H7 (cell line): ENCODE measurements at places on chromosomes 11 and 22. TPM values are rescaled to one million over a fixed set of nuclear protein-coding genes. Genes with fewer than 3 reads are reported as not detected.

The ATF4 gene
- total RNA-seq = 466 and 503 TPM in 2 replicates

The C11orf16 gene
- total RNA-seq = not detected in 2 replicates

The CNIH2 gene
- total RNA-seq = 3.5 and 12.0 TPM in 2 replicates

The DDTL gene
- total RNA-seq = 3.5 and 4.2 TPM in 2 replicates

The SCGB1C1 gene
- not detected in 2 replicates for total RNA-seq

The SLC1A2 gene
- 0.81 and 1.0 TPM in 2 replicates for total RNA-seq

The TMEM45B gene
- total RNA-seq = 0.73 TPM in 1 of 2 replicates, not detected in the other

The OR52A1 gene
- total RNA-seq = 3.0 and 8.2 TPM in 2 replicates

The BTBD18 gene
- total RNA-seq = not detected in 2 replicates

The ZNF215 gene
- 7.1 and 11.8 TPM in 2 replicates for total RNA-seq

The CSNK2A3 gene
- total RNA-seq = 1.6 and 2.5 TPM in 2 replicates

The NXPE1 gene
- total RNA-seq = not detected in 2 replicates

The USP2 gene
- total RNA-seq = 2.7 and 2.8 TPM in 2 replicates

The IFITM10 gene
- total RNA-seq = 0.42 and 0.74 TPM in 2 replicates

The TPCN2 gene
- total RNA-seq = 11.8 and 13.2 TPM in 2 replicates

The MRPL40 gene
- total RNA-seq = 20.1 and 20.2 TPM in 2 replicates

The KDELR3 gene
- total RNA-seq = 4.5 and 8.2 TPM in 2 replicates

The SCGB1D2 gene
- not detected in 2 replicates for total RNA-seq

The MMP27 gene
- not detected in 2 replicates for total RNA-seq

The DRD4 gene
- total RNA-seq = 1.8 and 2.1 TPM in 2 replicates

The TRIM34 gene
- 1.4 and 1.6 TPM in 2 replicates for total RNA-seq

The SPTBN2 gene
- 39.2 and 51.2 TPM in 2 replicates for total RNA-seq

The CARD10 gene
- total RNA-seq = 16.5 and 18.4 TPM in 2 replicates

The OR4D5 gene
- total RNA-seq = not detected in 2 replicates

The GALNT18 gene
- 1.9 and 2.5 TPM in 2 replicates for total RNA-seq

The CTSW gene
- not detected in 2 replicates for total RNA-seq

The CDC42EP2 gene
- 0.97 and 1.2 TPM in 2 replicates for total RNA-seq

The KRTAP5-7 gene
- total RNA-seq = not detected in 2 replicates

The PRODH gene
- 34.3 and 53.1 TPM in 2 replicates for total RNA-seq

The HOATZ gene
- total RNA-seq = not detected in 2 replicates

The BACE1 gene
- total RNA-seq = 7.4 and 12.4 TPM in 2 replicates

The PLAAT5 gene
- 29.6 and 30.0 TPM in 2 replicates for total RNA-seq

The FAT3 gene
- total RNA-seq = 8.5 and 10.7 TPM in 2 replicates

The GLYATL2 gene
- not detected in 2 replicates for total RNA-seq
